NCI-H146 (cell line): ENCODE measurements at places on chromosomes 11 and 22.
A peak's percentile ranks its signal among the peaks of the same experiment; 100 is the strongest.

GRCh38 chr11:128471138-128471661 lies 116.2 kb downstream of the ETS1 start:
- no peak for DNase-seq

GRCh38 chr22:46043816-46044620 lies 67.1 kb upstream of the WNT7B start:
- DNase-seq = peak; percentile 84

- peak; percentile 70 for DNase-seq
Observed at GRCh38 chr11:70782401-70782913, 384.1 kb downstream of the CTTN start.

DNA sequence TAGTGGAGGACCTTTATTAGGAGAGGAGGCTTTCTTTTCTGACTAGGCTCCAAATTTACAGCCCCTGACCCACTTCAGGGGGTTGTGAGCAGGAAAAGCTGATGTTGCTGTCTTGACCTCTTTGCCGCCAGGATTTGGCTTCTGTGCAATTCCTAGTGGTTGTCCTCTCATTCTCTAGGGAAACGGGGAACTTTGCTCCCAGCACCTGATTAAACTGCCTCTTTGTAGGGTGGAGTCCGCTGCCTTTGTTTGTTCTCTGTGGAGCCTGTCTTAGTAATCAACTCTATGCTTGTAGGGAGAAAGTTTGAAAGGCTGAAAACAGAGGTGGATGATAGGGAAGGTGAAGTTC lies 16.3 kb downstream of the CTNND1 start:
- no peak for DNase-seq

DNA sequence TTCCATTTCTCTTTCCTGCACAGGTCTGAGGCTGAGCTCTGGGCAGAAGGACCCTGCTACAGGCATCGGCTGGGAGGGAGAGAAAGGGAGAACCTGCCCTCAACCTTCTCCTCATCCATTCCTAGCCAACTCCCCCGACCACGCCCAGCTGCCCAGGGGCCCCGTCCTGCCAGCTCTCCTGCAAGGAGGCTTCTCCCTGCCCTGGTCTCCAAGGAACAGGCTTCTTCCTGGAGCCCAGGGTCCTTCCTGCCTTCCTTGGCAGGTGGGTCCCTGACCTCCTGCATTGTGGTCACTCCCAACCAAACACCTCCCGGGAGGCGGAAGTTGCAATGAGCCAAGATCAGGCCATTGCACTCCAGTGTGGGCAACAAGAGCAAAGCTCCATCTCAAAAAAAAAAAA lies 12.5 kb upstream of the HMOX1 start:
- DNase-seq = no peak

DNA sequence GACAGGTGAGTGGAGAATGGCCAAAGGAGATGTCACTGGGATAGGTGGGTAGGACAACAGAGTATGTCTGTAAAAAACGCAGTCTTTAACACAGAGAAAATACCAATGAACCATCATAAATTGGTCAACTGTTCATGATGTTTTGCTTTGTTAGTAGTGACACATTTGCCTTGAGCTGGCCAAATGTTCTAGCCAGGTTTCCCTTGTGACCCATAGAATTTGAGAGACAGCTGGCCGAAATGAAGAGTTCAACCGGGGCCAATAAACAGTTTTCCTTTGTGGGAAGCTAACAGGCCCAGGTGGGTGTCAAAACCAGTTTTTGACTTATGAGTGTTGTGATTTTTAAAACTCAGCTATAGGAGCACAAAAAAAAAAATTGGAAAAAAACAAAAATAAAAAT lies 116.6 kb upstream of the BID start:
- no peak for DNase-seq

DNA sequence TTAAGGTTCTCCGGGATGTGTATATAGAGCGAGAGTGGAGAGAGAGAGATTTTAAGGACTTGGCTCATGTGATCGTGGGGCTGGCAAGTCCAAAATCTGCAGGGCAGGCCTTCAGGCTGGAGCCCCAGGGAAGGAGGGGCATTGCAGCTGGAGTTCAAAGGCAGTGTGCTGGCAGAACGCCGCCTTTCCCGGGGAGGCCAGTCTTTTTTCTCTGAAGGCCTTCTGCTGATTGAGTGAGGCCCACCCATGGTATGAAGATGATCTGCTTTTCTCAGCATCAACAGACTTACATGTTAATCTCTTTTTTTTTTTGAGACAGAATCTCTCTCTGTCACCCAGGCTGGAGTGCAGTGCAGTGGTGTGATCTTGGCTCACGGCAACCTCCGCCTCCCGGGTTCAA lies 25.4 kb downstream of the FBLN1 start:
- DNase-seq = no peak

GRCh38 chr11:19018901-19019300 lies 41.6 kb downstream of the MRGPRX2 start:
- no peak for DNase-seq

- DNase-seq = no peak
Observed at GRCh38 chr11:78164471-78164870, 24.0 kb downstream of the KCTD21 start.

DNA sequence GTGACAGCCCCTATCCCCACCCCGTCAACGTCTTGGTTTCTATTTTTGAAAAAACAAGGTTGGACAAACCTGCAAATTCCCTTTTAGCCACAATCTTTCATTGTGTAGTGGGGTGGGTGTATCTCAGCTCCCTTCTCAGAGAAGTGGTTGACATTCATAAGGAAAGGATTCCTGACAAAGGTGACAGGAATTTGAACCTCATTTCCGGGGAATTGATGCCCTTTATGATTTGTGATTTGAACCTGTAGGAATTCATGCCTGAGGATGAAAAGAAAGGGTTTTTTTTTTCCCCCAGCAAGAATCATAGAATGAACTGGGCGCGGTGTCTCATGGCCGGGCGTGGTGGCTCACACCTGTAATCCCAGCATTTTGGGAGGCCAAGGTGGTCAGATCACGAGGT lies 14.5 kb downstream of the YPEL4 start:
- no peak for DNase-seq

DNA sequence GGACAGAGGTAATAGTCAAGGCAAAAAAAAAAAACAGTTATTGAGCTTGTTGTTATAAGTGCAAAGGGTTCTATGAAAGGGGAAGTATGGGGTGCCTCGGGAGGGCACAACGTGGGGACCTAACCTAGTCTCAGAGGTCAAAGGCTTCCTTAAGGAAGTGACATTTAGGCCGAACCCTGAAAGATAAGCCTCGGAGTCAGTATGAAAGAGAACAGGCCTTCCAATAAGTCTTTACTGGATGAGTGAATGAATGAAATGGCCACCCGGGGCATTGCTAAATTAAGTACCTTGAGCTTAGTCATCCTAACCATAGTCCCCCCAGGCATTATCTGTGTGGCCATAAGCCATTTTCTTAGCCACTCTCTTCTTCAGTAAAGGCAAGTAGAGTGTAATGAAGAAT lies 19.7 kb downstream of the FLI1 start:
- DNase-seq = no peak

GRCh38 chr11:14519597-14519916 lies 629 bp downstream of the PSMA1 start:
- no peak for DNase-seq

DNA sequence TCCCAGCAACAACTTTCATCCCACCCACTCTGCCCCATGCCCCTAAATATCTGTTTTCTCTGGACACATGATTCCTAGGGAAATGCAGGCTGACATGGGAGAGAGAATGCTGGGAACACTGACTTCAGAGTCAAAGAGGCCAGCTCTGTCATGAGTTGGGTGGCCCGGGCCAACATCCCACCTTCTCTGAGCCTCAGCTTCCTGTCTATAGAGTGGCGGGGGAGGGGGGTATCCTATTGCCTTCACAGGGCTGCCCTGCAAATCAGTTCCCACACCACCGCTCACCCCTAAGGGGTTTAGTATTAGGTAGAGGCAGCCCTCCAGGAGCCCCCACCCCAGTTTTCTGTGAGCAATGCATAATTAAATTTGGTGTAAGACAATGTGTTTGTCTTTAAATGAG lies 175.0 kb upstream of the NCAM1 start:
- no peak for DNase-seq

GRCh38 chr11:116993599-116993998 lies 104.6 kb downstream of the SIK3 start:
- peak; percentile 10 for DNase-seq

- DNase-seq = no peak
Observed at GRCh38 chr22:42160830-42161696, 30.5 kb upstream of the CYP2D6 start.

- no peak for DNase-seq
Observed at GRCh38 chr11:12662101-12662689, 12.0 kb upstream of the TEAD1 start.

DNA sequence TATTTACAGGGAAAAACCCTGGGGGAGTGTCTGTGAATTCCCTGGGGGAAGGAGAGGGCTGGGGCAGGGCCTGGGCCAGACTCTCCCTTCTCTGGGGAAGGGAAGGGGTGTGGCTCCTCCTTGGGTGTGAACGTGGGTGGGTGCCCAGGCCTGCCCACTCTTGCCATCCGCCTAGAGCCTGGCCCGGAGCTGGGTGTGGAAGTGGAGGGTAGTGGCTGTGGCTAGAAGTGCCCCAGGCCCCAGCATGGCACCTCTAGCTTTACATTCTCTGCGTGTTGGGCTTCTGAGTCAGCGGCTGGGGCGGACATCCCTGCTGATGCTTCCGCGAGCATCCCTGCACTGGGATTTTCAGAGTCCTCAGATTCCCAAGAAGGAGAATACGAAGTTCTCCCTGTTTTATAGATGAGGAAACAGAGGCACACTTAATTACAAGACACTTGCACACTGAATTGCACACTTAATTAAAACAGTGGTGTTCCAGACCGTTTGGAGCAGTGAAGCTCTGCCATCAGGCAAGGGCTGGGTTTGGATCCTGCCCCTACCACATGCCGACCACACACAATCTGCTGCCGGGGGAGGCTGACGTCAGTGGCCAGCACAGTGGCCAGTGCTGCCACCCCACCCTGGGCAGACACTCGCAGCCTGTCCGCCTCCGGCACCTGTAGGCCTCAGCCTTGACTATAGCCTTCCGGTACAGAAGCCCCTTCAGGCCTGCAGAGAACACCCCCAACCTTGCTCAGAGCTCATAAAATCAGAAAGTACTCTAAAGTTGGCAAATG lies 7.6 kb downstream of the BAD start:
- no peak for DNase-seq

GRCh38 chr11:57277845-57278720 lies 41.0 kb upstream of the APLNR start:
- DNase-seq = peak; percentile 66

- peak; percentile 25 for DNase-seq
Observed at GRCh38 chr22:41092847-41093411, 537 bp downstream of the EP300 start.

GRCh38 chr22:49351761-49352227 lies 475.9 kb downstream of the BRD1 start:
- DNase-seq = no peak

DNA sequence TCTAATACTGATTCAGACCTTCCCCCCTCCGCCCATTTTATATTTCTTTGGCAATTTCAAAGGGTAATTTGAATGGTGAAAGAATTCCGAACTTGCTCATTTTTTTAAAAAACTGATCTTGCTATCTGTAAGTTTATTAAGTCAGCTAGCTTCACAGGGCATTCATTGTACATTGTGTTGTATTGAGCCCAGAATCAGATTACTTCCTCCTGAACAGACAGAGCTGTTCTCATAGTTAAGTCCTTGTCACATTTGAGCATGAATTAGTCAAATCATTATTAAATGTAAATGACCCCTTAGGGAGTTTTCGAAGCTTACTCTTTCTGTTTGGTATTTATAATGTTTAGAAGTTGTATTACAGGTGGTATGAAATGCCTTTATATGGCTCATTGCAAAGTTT lies 34.4 kb downstream of the CYP2R1 start:
- DNase-seq = no peak

DNA sequence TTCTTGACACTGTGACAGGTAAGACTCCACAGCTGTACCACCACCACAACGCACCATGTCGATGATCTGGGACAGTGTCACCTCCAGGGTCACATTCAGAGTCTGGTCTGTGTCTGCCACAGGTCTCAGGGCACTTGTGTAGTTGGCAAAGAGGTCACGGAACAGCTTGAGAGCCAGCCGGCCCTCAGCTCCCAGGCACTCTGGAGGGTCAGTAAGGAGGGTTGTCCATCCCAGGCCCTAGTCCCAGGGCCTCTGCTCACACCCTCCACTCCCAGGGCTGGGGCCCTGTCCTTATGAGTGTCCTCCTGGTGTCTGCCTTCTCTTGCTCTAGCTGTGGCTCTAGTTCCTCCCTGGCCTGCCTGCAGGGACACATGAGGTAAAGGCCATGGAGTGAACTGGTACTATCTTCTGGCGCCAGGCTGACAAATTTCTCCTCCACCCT lies 1.4 kb downstream of the CHRNA10 start:
- DNase-seq = no peak

- DNase-seq = no peak
Observed at GRCh38 chr11:122345586-122345985, 229.6 kb upstream of the BLID start.

DNA sequence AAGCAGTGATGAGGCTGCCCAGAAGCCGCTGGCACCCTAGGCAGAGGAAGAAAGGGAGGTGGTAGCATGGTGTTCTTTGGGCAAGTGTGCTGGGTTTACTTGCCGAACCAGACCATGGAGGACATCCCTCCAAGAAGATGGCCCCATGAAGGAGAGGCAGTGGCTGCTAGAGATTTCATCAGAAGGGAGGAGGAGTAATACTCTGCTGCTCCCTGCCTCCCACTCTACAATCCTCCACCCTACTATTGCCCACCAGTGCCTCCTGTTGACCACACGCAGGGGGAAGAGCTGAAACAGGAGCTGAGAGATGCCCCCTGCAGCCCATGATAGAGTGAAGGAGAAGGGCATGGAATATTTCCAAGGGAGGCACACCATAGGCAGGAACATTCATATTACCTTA lies 51.0 kb upstream of the PRSS23 start:
- no peak for DNase-seq

- peak; percentile 36 for DNase-seq
Observed at GRCh38 chr22:38655519-38656255, 505 bp downstream of the FAM227A start.

- no peak for DNase-seq
Observed at GRCh38 chr11:13448876-13449275, 14.1 kb downstream of the BTBD10 start.

GRCh38 chr11:102946237-102946636 lies 9.3 kb downstream of the MMP13 start:
- DNase-seq = no peak

DNA sequence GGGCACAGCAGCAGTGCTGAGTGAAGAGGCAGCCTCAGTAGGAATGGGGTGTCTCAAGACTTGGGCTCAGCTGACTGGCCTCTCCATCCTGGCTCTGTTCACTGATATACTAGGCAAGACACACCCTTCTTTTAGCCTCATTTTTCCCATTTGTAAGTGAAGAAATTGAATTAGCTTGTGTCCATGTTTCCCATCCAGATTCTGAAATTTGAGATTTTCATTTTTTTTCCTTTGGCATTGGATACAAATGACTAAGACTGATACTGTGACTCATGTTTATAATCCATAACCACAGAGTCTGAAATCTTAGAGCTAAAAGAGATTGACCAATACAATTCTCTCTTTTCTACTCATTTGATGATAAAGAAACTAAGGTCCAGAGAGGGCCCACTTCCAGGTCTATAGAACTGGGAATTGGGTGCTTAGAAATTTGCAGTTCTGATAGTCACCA lies 110.9 kb downstream of the KCNC1 start:
- no peak for DNase-seq
